Eye (tissue), 1 donor: ENCODE measurements at places on chromosomes 6 and 20.

DNA sequence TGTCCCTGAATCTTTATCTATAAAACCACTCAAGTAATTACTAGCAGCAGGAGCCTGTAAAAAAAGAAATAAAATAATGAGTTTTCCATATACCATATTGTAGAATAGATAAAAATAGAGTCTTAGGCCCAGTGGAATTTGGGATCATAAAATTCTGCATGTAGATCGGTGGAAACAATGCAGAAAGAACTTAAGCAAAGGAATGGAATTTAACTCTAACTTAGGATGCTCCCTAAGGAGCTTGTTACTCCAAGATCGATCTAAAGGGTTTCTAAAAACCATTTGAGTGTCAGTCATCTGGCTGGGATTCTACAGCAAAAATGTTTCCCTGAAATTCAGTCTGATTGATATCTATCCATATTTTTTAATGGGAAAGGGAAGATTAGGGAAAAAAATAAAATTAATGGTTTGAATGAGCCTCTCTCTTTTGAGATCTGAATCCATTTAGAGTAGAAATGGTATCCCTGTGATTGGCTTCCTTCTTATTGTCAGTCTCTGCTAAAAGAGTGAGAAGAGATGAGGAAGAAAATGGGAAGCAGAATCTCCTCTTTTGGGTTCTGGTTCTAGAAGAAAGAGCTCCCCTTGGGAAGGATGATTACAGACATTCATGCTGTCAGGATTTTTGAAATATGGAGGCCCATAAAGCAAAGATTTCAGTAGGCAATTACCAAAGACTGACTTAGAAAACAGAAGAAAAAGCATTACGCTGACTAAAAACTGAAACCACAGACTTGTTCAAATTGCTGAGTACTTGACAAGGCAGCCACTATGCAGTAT, 564.3 kb upstream of the MARCKS start:
- DNase-seq, result no peak

GRCh38 chr6:92125681-92126080, 1293.7 kb downstream of the EPHA7 start:
- no peak for DNase-seq

DNA sequence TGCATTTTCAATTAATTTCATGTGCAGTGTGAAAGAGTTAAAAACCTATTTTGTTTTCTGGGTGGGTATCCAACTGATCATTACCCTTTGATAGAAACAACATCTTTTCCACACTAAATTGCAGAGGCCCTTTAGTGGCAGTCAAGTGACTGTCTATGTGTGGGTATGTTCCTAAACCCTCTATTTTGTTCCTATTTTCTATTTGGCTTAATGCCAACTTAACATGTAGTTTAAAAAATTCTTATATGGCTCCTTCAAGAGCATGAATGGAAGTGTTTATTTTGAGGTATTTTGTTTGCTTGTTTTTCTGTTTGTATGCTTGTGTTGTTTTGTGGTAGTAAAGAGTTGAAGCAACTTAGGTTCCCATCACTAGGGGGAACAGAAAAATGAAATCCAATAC, 19.9 kb downstream of the TREM1 start:
- DNase-seq, result no peak

DNA sequence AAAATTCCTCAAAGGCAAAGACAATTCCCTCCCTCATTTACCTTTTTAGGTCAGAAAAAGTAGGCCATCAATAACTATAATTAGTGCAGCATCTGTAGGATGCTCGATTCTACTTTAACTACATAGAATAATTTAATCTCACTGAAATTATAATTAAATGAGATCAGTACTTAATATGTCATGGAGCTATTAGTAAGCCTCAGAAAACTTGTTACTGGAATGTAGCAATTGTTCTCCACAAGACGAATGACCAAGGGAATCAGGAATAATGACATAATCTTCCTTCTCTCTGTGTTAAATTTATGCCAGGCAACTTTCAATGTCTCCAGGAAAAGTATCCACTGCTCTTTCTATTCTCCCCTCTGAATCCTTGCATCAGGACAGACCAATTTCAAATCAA, 34.1 kb downstream of the SESN1 start:
- peak; percentile 54 for DNase-seq

DNA sequence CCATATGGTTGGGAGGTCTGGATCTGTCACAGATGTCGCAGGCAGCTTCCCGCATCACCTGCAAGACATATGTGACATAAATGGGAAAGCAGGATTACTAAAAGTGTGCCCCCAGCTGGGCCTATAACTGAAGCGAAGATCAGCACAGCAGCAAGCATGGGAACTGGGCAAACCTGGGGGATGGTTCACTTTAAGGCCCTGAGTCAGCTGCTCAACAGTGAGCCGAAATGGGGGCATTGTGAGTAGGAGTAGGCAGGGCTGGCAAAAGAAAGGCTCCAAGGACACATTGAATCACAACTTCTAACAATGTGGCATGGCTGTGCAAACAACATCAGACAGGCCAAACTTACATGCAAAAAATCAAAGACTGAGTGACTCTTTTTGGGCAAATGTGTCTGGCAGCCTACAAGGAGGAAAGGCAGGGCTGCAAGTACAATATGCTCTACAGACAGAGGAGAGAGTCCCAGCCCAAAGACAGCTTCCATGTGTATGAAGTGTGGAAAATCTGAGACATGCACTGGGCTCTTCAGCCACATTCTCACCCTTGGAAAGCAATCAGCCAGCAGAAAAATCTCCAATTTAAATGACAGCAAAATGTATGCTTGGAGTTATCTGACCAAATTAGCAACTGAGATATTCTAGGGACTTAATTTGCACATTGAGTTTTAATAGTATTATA, 531.0 kb upstream of the MMS22L start:
- DNase-seq, result no peak

DNA sequence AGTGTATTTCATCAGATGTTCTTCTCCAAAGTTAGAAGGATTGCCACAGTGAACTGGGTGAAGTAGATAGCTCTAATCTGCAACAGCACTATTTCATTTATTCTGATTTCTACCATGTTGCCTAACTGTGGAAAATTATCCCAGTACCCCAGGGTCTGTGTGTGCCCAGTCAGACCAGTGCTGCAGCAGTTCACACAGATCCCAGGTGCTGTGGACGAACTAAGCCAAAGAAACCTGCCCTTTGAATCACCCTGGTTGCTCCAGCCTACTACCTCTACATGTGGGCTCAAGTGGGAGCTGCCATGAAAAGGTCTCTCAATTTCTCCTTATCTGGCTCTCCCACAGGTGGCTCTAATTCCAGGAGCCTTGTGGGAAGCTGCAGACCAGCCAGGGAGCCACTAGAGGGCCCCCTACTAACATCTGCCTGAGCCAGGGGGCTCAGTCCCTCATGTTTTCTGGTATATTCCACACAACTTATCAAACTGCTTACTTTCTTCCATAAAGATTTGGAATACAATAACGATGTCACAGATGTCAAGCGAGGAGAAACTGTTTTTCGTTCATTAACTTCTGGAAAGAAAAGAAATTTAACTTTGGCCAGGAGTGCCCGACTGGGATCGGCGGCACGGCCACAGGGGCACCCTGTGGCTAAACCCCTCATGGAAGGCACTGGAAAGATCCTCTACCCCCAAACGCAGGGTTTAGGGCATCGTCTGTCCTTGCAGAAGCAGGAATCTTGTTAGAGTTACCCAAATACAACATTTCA, 31.6 kb upstream of the LY86 start:
- DNase-seq, result peak; percentile 82

- no peak for DNase-seq
Observed at GRCh38 chr6:136487759-136488425, 62.3 kb downstream of the MAP7 start.
